ENCODE measurements at places on chromosomes 6 and 20.

DNA sequence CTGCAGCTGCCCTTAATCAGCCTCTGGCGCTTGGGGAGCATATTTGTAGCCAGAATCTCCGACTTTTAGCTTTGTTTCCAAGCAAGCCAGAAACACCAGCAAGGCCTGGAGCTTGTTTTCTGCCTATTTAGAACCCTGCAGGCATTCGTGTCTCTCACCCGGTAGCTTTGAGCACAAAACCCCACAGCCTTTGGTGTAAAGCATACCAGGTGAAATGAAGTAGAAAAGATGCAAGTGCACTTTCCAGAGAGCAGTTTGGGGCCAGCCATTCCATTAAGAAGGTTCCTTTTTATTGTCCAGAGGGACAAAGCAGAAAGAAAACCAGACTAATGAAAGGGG is 736 bp downstream of the FAM217B start:
- DNase-seq, result no peak

GRCh38 chr20:58048096-58048702 is 180.3 kb downstream of the ANKRD60 start:
- no peak for DNase-seq

GRCh38 chr6:75290136-75290945 is 5.7 kb upstream of the TMEM30A start:
- no peak for DNase-seq

DNA sequence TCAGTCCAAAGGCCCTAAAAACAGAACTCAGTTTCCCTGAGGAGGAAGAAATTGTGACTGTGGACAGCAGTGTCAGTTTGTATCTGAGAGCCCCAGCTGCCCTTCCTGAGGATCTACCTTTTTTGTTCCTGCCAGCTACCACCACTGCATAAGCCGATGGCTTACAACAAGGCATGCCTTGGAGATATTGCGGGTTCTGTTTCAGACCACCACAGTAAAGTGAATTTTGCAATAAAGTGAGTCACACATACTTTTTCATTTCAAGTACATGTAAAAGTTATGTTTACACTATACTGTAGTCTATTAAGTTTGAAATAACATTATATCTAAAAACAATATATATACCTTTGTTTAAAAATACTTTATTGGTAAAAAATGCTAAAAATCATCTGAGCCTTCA is 9.6 kb upstream of the CST3 start:
- no peak for DNase-seq

- DNase-seq, result no peak
Measured at GRCh38 chr20:33022289-33022688, 9.2 kb upstream of the BPIFB6 start.

GRCh38 chr20:35972462-35972861 is 4.1 kb downstream of the CNBD2 start:
- DNase-seq, result no peak

GRCh38 chr6:29496961-29497360 is 9.2 kb upstream of the MAS1L start:
- no peak for DNase-seq

DNA sequence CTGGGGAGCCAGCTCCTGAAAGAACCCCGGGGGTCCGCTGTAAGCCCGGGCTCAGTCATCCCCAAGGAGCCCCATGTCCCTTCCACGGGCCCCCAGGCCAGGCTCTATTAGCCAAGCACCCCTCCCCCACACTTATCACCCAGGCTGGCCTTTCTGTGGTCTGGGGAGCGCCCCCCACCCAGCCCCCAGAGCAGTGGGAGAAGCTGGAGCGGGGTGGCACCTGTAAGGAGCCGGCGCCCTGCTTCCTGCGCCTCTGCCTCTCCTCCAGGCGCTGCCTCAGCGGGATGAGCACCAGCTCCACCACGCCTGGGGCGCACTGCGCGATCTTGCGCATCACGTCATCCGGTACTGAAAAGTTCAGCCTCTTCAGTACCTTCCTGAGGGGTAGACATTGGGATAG is 2.3 kb downstream of the SPEF1 start:
- DNase-seq, result no peak

DNA sequence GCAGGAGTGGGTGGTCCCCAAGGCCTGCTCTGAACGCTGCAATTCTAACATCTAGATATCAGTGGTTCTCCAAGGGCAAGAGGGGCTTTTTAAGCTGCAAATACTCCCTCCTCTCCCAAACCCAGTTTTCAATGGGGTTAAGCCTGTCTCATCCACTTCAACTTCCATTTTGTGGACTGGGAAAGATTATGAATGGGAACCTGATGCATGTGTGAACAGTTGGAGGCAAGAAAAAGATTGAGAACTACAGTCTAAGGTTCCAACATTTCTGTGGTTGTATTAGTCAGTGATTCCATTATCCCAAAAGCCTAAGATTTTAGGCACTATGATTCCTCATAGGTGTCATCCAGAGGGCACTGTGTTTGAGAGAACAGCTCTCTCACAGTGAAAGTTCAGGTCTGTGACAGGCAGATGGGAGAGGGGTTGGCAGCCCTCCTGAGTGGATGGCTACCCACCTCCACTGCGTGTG is 53.7 kb downstream of the HNF4A start:
- DNase-seq, result no peak

GRCh38 chr20:561437-562231 is 18.0 kb upstream of the CSNK2A1 start:
- DNase-seq, result peak; percentile 54

GRCh38 chr6:112833581-112834131 is 486.5 kb downstream of the RFPL4B start:
- no peak for DNase-seq

DNA sequence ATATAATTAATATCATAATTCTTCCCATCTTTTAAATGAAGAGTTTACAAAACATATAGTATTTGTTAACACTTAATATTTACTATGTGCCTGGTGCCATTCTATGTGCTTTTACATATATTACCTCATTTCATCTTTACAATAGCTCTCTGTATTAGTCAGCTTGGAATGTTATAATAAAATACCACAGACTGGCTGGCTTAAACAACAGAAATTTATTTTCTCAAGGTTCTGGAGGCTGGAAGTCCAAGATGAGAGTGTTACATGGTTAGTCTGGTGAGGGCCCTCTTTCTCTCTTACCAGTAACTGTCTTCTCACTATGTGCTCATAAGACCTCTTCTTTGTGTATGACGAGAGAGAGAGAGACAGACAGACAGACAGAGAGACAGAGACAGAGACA is 110.2 kb downstream of the NKAIN2 start:
- no peak for DNase-seq

DNA sequence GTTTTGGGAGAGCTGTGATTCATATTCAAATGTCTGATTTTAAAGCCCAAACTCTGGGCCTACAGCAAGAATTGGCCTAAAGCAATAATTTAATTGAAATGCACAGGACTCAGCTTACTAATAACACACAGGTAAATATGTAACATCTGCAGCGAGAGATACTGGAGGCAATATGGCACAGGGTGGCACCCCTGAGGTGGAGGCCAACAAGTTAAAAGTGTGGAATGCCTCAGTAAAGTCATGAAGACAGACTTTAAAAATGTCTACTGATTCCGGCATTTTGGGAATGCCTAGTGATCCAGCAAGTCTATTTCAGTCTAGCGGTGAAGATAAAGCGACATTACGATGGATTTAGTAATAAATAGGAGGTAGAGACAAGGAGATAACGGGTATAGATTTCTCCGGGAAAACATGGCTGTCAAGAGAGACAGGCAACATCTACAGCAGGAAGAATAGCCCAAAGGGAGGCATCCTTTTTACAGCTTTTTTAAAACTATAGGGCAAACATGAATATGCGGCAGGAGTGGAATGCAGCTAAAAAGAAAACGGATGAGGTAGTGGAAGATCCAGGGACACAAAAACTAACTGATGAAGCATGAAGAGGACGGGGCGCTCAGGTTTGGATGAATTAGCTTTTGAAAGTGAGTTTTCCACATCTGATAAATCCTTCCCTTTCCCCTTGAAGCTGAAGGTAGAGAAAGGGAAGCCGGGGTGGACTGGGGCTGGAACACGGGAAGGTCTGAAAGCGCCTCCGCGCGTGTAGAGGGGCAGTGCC is 1.2 kb downstream of the NANP start:
- DNase-seq, result no peak

- no peak for DNase-seq
Measured at GRCh38 chr6:112603726-112604125, 256.6 kb downstream of the RFPL4B start.

DNA sequence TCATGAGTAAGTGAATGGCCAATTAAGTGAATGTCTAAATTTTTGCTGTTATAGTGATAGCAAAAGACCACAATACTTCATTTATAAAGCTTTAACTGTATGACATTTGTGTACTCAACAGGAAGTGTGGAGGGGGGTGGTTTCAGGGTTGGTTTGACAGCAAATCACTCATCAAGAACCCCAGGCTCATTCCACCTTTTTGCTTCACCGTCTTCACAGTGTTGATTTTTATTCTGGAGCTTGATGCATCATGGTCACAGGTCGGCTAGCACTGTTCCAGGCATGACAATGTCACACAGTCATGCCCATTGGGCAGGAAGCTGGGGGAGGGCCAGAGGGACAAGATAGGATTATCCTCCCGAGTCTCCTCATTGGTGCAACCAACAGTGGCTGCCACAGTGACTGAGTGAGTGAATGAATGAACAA is 75.0 kb downstream of the MDGA1 start:
- no peak for DNase-seq

DNA sequence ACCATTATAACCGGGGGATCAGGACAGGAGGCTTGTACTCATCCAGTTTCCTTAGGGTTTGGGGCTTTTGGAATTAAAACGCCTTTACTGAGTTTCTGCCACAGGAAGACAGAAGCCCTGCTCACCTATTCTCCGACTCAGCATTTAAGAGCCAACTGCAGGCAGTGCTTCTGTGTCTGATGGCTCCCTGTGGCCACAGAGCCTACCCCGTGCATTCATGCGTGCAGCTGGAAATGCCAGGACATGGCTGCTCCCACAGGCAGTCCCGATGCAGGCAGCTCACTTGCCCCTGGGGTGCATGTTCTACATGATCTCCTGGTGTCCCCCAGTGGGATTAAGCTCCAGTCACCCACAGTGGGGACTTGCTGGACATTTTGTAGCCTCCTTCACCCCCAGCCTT is 22.2 kb downstream of the ZNF831 start:
- DNase-seq, result no peak

GRCh38 chr6:87501809-87502572 is 29.2 kb downstream of the SLC35A1 start:
- DNase-seq, result peak; percentile 23

DNA sequence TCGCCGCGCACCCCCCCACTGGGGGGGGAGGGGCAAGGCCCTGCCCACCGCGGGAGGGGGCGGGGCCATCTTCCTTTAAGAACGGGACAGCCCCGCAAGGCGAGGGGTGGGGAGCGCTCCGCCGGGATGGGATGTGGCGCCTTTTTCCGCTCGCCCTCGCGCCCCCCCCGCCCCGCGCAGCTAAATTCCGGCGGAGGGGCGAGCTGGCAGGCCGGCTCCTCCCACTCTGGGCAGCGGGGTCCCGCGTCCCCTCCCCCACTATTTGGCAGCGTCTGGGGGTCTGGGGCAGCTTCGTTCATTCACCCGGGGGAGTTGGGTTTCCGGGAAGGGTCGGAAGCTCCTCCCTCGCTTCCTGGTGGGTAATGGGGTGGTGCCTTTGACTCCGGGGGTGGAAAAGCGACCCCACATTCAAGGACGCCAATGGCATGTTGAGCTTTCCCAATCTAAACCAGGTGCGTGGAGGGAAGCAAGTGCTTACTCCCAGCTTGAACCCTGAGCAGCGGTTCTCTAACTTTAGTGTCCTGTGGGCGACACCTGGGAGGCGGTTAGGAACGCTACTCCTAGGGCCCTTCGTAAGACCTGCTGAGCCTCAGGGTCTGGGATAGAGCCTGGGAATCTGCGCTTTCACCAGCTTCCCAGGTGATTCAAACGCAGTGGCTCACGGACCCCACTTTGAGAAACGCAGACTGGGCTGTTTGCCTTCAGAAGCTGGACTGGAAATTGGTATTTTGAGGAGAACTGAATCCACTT is 927 bp downstream of the ASXL1 start:
- peak; percentile 43 for DNase-seq

DNA sequence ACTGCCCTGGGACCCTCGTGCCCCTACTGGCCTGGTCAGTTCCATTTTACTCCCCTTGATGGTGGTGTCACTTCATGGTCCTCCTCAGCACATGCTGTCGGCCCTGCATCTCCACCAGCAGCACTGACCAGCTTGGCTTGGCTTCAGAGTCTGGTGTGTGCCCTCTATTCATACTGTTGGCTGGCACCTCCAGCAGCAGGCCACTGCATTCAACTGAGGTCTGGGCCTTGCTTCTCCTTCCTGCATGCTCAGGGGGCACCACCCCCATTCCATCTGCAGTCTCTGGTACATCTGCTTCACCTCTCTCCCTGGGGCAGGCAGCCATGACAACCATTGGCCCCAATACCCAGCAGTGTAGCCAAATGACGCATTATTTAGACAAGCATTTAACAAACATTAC is 155.9 kb downstream of the SLC24A3 start:
- no peak for DNase-seq

DNA sequence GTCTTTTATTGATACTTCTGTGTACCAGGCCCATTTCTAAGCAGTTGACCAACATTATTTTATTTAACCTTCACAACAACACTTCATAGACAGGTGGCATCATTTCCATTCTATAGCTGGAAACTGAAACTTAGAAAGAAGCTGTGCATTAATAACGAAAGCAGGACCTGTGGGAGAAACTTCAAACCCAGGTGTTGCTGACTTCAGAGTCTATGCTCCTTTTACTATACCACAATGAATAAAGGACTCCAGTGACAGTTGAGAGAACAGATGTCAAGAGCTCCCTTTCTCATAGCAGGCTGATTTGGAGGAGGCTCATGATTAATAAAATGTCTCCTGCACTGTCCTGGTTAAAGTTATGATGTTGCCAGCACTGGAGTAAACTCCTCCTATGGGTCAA is 56.6 kb upstream of the POU3F2 start:
- DNase-seq, result no peak

DNA sequence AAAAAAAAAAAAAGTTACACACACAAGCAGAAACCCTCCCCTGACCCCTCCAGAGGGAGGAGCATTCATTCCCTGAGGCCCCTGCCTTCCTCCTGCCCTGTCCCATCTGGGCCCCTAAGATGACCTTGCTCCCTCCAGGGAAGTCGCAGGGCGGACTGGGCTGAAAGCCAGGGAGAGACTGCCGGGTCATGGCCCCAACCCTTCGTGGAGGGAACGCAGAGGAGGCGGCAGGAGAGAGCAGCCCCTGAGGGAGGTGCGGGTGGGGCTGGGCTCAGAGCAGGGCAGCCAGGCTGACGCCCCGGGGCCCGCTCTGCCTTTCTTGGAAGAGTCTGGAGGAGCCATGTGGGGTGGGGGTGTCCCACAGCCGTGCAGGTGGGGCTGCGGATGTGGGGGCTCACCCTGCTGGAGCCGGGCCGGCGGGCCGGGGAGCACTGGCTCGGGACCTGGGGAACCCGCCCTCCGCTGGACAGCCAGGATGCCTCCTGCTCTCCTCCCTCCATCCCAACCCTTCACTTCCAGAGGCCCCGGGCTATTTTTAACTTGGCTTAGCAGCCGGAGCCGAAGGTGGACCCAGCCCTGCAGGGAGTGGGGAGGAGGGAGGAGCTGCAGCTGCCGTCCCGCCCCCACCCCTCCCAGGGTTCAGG is 15.0 kb upstream of the ABHD16B start:
- DNase-seq, result peak; percentile 60

Measured in NCI-H1417 (cell line).